Activated CD8-positive, alpha-beta memory T cell treated with anti-CD3 and anti-CD28 coated beads for 1 hour (primary cell): ENCODE measurements at places on chromosomes 2 and 18.

- DNase-seq, result no peak
Measured at GRCh38 chr2:72524071-72524470, 301.8 kb downstream of the EXOC6B start.

DNA sequence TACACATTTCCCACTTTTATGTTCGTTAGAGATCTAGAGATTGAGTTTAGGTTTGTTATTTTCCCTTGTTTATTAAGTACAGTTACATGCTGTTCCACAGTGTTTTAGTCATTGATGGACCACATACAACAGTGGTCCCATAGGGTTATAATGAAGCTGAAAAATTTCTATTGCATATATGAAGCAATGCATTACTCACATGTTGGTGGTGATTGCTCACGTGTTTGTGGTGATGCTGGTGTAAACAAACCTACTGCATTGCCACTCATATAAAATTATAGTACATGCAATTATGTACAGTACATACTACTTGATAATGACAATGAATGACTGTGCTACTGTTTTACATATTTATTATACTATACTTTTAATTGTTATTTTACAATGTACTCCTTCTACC lies 51.0 kb upstream of the NXPH2 start:
- no peak for DNase-seq

- no peak for DNase-seq
Measured at GRCh38 chr2:9830685-9831410, 12.4 kb upstream of the TAF1B start.

- no peak for DNase-seq
Measured at GRCh38 chr2:85674417-85674816, 6.4 kb upstream of the SFTPB start.

DNA sequence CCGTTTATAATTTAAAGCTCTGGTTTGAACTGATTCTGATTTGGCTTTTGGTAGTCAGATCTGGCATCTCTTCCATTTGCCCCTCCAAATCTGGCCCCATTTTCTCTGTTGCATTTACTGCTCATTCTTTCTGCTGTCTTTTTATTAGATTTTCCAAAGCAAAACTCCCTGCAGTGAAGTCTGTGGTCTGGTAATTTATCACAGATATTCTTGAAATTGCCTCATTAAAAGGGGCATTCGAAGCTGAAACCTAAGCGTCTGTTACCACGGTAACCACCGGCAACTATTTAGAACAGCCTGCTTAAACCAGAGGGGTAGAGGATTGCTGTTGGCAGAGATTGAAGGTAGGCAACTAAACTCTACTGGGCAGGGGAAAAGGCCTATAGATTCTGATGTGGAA lies 111.5 kb upstream of the UPP2 start:
- no peak for DNase-seq

DNA sequence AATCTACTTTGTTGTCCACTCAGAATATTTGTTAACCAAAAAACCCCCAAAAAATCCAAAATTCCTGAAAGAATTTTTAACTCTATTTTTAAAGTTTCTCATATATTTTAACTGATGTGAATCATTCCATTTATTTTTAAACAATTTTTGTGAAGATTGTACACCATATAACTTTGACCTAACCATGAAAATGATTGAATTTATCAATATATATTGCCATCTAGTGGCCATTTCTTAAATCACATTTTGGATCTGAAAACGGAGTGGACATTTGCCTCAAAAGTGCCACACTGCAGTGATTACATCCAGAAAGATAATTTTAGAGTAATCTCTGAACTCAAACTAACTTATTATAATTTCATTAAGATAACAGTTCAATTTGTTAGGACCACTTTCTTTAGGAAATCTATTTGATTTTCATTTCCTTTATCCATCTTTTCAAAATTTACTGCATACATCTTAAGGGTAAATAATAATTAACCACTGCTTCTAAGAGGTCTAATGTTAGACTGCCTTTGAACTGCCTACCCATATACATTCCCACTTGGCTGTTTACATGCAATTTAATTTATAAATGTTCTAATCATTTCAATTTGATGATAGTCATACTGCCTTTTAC lies 71.1 kb downstream of the DSC3 start:
- no peak for DNase-seq

DNA sequence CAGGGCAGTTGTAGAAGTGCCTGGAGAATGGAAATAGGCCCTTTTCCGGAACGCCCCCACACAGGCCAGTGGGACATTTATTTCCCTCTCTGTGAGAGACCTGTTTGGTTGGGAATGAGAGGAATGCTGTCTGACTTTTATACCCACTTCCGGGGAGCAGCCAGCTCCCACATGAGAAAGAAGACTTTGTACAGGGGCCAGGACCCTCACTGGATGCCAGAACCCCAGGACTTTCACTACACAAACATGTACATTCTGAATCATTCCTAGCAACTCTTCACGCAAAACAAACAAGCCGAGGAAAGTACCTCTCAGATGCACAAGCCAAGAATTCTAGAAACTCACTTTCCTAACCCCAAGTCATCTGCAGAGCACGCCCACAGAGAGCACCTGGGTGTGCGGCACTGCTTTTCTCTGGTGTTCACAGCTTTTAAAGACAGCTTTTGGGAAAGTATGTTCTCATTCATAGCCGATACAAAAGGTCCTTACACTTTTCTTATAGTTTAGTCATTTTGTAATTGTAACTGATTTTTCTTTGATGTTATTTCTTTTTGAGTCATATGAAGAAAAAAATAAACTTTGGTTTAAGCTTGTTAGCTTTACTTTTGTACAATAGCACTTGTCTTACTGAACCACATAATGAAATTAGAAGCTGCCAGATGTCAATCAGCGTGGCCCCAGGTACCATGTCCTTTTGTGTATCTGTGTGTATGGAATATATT lies 856.1 kb upstream of the ID2 start:
- DNase-seq, result no peak

DNA sequence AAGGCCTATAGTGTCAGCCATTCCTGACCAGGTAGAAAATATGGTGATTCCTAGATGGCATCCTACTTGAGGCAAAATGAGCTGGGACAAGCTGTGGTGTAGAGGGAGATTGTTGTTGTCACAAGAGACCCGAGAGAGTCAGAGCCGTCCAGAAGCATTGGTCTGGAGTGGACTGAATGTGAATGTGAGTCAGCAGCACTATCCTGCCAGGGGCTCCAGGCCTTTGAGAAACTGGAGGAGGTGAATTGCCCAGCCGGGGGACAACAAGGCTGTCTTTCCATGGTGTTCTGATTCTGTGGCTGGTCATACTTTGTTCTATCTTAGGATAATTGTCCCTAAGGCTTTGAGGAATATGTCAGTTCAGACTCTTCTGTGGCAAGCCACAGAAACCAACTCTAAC lies 29.4 kb upstream of the EIF2AK3 start:
- no peak for DNase-seq

- no peak for DNase-seq
Measured at GRCh38 chr2:173400760-173401159, 46.1 kb downstream of the CDCA7 start.

- DNase-seq, result no peak
Measured at GRCh38 chr2:190413421-190413820, 5.3 kb downstream of the MFSD6 start.

DNA sequence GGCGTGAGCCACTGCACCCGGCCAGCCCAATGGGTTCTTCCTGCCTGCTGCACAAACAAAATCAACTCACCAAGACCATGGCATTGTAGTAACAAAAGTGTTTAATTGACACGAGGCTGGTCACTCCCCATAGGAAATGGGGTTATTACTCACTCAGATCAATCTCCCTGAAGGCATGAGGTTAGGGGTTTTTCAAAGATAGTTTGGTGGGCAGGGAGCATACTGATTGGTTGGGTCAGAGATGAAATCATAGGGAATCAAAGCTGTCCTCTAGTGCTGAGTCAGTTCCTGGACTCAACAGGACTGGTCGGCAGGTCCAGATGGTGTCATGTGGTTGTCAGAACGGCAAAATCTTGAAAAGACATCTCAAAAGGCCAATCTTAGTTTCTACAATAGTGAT lies 122.1 kb downstream of the TMEM17 start:
- DNase-seq, result no peak

GRCh38 chr2:241087420-241088268 lies 14.4 kb downstream of the MTERF4 start:
- DNase-seq, result no peak

GRCh38 chr2:62467475-62468321 lies 38.3 kb downstream of the TMEM17 start:
- DNase-seq, result no peak

GRCh38 chr2:237283131-237283928 lies 130.6 kb downstream of the COL6A3 start:
- DNase-seq, result no peak

DNA sequence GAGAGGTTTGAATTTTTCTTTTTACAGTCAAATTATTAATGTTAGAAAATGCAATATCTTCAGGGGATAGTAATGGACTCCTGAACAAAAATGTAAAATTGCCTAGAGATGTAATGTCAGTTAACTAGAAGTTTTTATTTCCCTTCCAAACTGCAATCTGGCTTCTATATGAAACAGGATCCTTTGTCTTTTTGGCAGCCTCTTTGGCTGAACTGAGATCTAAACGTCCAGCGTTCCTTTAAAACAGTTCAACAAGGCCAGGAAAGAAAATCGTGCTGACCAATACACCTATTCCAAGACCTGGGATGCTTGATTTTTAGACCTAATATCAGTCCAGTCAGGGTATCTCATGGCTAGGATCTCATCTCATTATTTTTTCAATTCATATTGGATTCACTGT lies 245.5 kb downstream of the FIGN start:
- no peak for DNase-seq

DNA sequence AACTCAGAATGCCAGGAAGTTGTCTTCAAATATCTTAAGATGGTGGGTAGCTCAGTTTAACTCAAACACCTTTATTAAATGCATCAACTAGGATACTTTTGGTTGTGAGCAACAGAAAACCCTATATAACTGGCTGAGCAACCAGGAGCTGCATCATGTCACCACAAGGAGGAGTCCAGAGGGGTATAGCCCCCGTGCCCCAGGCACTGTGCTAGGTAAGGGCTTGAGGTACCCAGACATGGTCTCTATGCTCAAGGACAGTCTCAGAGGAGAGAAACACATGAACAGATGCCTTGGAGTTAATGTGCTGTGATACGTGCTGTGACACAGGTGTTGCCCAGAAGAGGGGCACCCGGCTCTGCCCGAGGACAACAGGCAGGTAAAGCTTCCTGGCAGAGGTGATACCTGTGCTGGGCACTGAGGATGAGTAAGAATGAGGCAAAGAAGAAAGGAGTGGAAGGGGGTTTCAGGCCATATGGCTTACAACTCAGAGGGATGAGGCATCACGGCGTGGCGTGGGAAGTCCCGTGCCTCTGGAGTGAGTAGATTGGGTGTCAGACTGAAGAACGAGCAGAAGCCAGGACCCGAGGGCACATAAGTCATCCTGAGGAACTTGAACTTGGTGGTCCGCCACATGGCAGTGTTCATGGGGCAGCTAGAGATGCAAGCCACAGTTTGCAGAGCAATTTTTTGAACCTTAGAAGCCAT lies 32.0 kb upstream of the CAB39 start:
- DNase-seq, result no peak

DNA sequence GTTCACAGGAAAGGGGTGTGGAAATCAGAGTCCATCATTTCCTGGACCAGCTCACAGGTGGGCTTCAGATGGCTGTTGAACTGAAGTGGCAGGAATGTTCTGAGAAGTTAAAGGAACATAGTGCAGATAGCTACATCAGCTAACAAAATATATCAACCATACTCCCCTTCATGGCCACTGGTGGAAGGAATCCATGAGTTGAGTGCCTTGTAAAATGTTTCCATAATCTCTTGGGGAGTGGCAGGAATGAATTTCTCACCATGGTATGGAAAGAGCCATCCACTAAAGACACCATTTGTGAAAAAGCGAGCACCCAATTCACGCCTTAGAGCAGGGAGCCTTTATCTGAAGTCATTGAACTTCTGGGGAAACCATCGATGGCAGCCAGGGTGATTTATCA lies at the start of gene LINC00305:
Gene LINC00305 (minus strand): TSS at position 101 of the 400 bp plus-strand sequence.
- DNase-seq, result no peak

GRCh38 chr2:7900593-7900992 lies 781.3 kb upstream of the ID2 start:
- DNase-seq, result no peak

GRCh38 chr2:61900281-61900680 lies 5.2 kb upstream of the COMMD1 start:
- DNase-seq, result no peak

- DNase-seq, result no peak
Measured at GRCh38 chr18:9739516-9739915, 31.4 kb downstream of the RAB31 start.
